Body of pancreas (tissue), 4 donors: ENCODE measurements at places on chromosomes 11 and 22. TPM values are rescaled to one million over a fixed set of nuclear protein-coding genes. Genes with fewer than 3 reads are reported as not detected.

Gene PNPLA3
- 0.66 TPM for total RNA-seq

Gene ABTB2
- total RNA-seq, result 4.3 TPM

Gene CABP4
- 3.1 TPM for total RNA-seq

Gene SCGB1C1
- not detected for total RNA-seq

Gene OSBPL5
- 62.0 TPM for total RNA-seq

Gene LARGE1
- total RNA-seq, result 21.1 TPM

Gene SYCE3
- not detected for total RNA-seq

Gene PPP1R14B
- 87.7 TPM for total RNA-seq

Gene EHBP1L1
- total RNA-seq, result 35.0 TPM

Gene ANO3
- 0.52 TPM for total RNA-seq

Gene MMP11
- total RNA-seq, result 1.0 TPM

Gene BIRC3
- total RNA-seq, result 5.3 TPM

Gene C11orf71
- 5.4 TPM for total RNA-seq

Gene ACCS
- total RNA-seq, result 14.3 TPM

Gene PMM1
- total RNA-seq, result 49.3 TPM

Gene SDHD
- total RNA-seq, result 68.5 TPM

Gene SERHL2
- total RNA-seq, result not detected

Gene DTX4
- 10.4 TPM for total RNA-seq

Gene CD44
- 433 TPM for total RNA-seq

Gene TBCEL
- 5.9 TPM for total RNA-seq

Gene TRIM49D1
- total RNA-seq, result not detected

Gene IGHMBP2
- 17.1 TPM for total RNA-seq

Gene DSCAML1
- total RNA-seq, result 1.6 TPM

Gene AQP11
- 1.6 TPM for total RNA-seq

Gene CD248
- 86.0 TPM for total RNA-seq

Gene RASL10A
- total RNA-seq, result 0.78 TPM

Gene PICALM
- 132 TPM for total RNA-seq

Gene TMPRSS4
- total RNA-seq, result 6.5 TPM

Gene LMO2
- 7.3 TPM for total RNA-seq

Gene C11orf21
- 0.33 TPM for total RNA-seq

Gene FAM180B
- total RNA-seq, result not detected

Gene GGT1
- 58.7 TPM for total RNA-seq

Gene CARD10
- total RNA-seq, result 28.7 TPM

Gene C22orf31
- not detected for total RNA-seq

Gene GPR83
- not detected for total RNA-seq

Gene FGF3
- total RNA-seq, result not detected

Gene DGCR6
- total RNA-seq, result 10.5 TPM

Gene PRR5L
- total RNA-seq, result 3.0 TPM
